ENCODE measurements at places on chromosomes 7 and 10.

GRCh38 chr10:13404791-13405190 is 56.7 kb upstream of the SEPHS1 start:
- DNase-seq = no peak

- peak; percentile 71 for DNase-seq
These were observed 1.5 kb downstream of the MKX start for GRCh38 chr10:27743877-27744801.

GRCh38 chr10:30155401-30155800 is 96.0 kb upstream of the JCAD start:
- DNase-seq = no peak

DNA sequence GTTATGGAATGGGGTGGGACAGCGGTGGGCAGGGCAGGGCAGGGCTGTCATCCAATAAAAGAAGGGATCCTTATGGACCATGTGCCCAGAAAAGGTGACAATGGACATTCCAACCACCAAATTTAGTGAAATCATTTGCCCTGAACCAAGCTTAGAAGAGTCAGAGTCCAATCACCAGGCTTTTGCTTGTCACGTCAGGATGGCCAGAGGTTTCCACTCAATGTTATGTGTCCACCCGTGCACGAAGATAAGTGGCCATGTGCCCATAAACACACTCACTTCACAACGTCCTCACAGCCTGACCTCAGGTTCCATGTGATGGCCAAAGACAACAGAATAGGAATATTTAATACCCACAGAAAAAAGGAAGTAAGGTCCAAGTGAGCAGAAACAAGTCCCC is 36.6 kb upstream of the PLPP4 start:
- no peak for DNase-seq

DNA sequence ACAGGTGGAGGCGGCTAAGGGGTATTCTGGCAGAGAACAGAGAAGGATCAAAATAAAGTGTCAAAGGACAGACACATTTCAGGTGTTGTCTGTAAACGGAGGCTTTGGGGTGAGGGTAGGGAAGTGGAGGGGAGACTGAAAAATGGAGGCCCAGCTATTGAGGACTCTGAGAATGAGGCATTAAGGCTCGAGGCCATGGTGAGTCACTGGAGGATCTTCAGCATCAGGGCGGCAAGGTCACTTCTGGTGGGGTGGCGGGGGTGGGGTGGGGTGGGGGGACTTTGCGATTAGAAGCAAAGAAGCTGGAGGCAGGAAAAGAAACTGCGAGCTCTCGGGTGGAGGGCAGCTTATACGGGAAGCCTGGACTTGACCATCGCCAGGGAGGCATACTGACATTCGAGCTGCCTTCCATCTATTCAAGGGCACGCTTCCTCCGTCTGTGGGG is 58.4 kb upstream of the PCGF5 start:
- DNase-seq = peak; percentile 27

DNA sequence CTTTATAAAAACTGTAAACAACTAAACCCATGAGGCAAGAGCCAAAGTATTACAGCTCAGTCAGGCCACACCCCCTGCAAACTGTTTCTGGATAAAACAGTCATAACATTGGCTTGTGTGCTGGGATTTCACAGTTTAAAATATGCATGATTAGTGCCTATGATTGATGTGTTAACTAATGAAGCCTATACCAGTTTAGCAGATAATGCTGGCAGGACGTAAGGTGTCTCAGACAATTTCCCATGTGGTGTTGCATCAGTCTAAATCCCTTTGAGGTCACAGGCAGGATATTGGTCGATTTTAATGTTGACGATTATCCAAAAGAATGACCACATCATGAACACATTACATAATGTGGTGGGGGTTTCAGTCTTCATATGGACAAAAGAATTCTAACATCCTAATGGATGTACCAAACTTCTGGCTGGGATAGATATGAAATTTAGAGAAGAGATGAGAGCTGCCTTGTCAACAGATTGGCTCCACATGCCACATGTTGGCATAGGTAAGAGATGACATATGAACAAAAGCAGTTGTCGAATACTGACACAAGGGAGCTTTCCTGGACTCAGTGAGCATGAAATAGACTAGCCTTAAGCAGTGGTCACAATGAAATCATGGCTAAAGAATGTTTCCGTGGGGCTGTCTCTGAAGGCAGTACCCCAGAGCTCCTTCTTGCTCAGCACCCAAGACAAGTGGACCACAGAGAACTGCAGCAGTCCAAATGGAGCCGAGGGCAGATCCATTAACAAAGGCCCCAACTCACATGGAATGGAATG is 445.6 kb downstream of the GFRA1 start:
- DNase-seq = peak; percentile 95

DNA sequence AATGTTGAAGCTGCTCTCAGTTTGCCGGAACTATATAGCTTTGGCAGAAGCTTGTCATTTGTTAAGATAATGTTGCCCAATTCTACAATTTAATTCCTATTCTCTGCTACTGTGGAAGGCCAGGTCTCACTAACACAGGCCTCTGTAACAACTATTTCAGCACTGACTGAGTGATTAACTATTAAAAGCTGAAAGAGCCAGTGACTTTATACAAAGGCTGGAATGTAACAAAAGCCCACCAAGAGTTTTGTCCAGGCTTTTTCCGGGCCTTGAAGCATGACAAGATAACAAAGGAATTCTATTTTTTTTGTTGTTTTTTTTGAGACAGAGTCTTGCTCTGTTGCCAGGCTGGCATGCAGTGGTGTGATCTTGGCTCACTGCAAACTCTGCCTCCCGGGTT is 795.6 kb downstream of the PHTF2 start:
- DNase-seq = peak; percentile 24

GRCh38 chr7:117086788-117087187 is 133.5 kb downstream of the ST7 start:
- no peak for DNase-seq

GRCh38 chr7:2717293-2718261 is 29.6 kb downstream of the AMZ1 start:
- DNase-seq = no peak

- no peak for DNase-seq
These were observed 87.2 kb downstream of the DNAJB6 start for GRCh38 chr7:157423886-157424565.
